H54 (cell line): ENCODE measurements at places on chromosomes 1 and 21.

DNA sequence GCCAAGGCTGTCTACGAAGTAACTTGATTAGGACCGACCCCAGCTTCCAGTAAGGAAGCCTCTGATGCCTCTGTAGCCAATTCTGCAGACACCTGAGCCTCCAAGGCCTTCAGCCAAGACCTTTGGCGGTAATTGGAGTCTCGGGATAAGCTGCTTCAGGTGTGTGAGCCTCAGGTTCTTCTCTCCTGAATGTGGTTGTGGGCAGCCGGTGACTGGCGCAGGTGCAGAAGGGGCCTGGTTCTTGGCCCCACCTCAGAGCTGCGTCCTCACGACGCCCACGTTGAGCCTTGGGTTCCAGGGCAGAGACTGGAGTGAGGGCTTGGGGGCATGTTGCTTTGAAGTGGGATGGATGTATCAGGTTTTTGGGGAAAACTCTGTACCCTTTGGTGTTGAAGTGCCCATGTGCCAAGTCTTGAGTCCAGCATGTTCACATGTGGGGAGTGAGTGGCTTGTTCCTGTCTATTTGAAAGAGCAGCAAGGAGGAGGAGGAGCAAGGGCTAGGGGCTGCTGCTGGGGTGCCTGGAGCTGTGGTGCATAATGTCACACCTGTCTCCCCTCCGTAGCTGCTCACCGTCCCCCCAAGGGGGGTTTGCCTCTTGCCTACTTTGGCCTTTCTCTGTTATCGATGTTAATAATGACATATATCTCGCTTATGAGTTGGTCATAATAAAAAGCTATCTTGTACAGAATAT is 1.4 kb downstream of the PSEN2 start:
- no peak for DNase-seq

- no peak for DNase-seq
Measured at GRCh38 chr1:12771186-12771585, 2.4 kb upstream of the PRAMEF12 start.

DNA sequence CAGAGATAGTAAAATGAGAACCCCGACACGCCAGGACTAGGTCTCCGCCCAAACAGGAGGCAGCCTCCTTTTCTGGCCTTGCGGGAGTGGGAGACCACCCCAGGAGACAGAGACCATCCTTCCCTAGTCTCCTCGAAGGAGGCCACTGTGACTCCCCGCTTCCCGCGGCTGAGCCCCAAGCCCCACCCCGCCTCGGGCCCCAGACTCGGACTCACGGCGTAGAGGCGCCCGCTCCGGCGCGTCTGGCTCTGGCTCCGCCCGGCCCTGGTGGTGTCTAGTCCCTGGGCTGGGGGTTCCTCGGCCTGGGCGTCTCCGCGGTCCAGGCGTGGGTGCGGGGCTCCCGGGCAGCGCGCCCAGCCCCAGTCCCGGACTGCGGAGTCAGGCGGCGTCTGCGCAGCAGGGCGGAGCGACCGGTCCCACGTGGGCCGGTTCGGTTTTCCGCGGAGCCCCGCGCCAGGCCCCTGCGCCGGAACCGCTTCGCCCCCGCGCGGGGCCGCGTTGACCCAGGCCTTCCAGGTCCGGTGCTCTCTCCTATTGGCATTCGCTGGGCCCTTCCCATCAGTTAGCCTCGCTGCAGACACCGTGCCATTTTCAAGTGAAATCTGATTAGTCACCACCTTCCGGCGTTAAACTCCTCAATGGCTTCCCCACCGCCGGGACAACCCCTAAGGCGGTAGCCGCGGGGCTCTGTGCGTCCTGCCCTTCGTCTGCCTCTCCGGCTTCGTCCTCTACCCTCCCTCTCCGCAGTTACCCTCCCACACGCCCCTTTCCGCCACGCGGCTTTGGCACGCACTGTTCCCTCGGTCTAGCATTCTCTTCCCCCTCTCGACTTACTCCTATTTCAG is at the start of gene C1orf216:
TSS of gene C1orf216 (minus strand) at position 393 of the 845 bp plus-strand sequence. CDS start 2,563 bp downstream, outside the sequence.
- DNase-seq, result peak; percentile 58

GRCh38 chr1:30748699-30749401 is 8.7 kb downstream of the LAPTM5 start:
- no peak for DNase-seq

- DNase-seq, result no peak
Measured at GRCh38 chr1:53698384-53698980, 40.5 kb downstream of the GLIS1 start.

GRCh38 chr1:35243691-35244090 is 24.8 kb upstream of the ZMYM4 start:
- DNase-seq, result no peak

- DNase-seq, result peak; percentile 28
Measured at GRCh38 chr1:217482356-217483102, 148.4 kb downstream of the GPATCH2 start.

DNA sequence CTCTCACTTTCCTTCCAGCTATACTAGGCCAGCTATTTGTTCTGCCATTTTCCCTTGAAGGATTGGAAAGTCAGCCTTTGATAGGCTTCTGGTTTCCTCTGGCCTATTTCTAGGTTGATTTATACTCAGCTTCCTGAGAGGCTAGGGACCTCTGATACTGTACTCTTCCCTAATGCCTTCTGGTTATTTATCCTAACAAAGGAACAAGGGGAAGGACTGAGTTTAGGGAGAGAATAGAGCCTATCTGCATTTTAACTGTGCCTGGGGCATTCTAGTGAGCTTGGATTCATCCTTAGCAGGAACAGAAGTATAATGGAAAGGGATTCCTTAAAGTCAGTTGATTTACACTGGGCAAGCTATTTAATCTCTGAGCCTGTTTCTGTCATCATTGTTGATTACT is 11.8 kb upstream of the TMEM39B start:
- DNase-seq, result no peak

GRCh38 chr1:162153374-162153773 is 83.9 kb downstream of the NOS1AP start:
- DNase-seq, result no peak

GRCh38 chr1:26020330-26020768 is 1.2 kb upstream of the EXTL1 start:
- DNase-seq, result no peak

- DNase-seq, result no peak
Measured at GRCh38 chr1:202688401-202688800, 21.9 kb downstream of the SYT2 start.

GRCh38 chr1:16340673-16341072 is 11.6 kb downstream of the FBXO42 start:
- DNase-seq, result no peak

DNA sequence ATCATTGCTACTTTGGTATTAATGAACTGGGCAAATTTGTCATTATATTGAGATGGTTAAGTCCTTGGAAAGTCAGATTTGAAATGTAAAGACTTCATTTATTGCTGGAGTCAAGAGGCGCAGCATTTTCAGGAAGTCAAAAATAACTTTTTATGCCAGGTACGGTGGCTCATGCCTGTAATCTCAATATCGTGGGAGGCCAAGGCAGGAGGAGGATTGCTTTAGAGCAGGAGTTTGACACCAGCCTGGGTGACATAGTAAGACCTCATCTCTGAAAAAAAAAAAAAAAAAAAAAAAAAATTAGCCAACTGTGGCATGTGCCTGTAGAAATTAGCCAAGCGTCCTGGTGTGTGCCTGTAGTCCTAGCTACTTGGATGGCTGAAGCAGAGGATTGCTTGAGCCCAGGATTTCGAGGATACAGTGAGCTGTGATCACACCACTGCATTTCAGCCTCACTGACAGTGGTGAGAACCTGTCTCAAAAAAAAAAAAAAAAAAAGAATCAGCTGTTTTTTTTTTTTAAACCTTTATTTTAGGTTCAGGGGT is 5.5 kb downstream of the HIPK1 start:
- no peak for DNase-seq

DNA sequence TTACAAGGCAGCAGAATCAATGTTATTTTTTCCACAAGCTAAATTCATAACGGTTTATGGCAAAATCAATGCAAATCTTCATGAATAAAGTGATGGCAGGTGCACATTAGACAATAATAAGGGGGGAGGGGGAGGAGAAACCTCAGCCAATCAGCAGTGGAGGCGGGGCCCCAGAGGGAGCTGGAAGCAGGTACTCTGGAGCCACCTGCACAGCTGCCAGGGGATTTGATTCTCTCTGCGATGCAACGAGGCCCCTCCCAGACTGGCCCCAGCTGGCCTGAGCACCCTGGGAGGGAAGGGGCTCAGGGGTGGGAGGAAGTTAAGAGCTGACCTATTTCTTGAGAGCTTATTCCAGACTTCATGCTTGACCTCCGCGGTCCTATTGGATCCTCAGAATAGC is 127.8 kb upstream of the IGSF21 start:
- no peak for DNase-seq

DNA sequence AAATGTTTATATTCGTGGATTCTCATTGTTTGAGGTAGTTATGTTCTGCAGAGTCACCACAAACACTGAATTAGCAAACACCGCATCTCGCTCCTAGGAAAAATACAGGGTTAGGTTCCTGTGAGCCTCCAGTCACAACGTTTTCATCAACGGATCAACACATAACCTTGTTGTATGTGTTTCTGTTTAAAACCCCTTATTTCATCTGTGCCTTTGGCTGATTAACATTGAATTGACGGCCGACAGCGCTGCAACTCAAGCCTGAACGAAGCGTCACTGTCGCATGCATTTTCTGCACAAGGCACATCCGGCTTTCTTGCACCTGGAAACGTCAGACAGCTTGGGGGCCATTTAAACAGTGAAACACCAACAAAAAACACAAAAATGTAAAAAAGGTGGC is 8.4 kb downstream of the SLC45A1 start:
- DNase-seq, result no peak

DNA sequence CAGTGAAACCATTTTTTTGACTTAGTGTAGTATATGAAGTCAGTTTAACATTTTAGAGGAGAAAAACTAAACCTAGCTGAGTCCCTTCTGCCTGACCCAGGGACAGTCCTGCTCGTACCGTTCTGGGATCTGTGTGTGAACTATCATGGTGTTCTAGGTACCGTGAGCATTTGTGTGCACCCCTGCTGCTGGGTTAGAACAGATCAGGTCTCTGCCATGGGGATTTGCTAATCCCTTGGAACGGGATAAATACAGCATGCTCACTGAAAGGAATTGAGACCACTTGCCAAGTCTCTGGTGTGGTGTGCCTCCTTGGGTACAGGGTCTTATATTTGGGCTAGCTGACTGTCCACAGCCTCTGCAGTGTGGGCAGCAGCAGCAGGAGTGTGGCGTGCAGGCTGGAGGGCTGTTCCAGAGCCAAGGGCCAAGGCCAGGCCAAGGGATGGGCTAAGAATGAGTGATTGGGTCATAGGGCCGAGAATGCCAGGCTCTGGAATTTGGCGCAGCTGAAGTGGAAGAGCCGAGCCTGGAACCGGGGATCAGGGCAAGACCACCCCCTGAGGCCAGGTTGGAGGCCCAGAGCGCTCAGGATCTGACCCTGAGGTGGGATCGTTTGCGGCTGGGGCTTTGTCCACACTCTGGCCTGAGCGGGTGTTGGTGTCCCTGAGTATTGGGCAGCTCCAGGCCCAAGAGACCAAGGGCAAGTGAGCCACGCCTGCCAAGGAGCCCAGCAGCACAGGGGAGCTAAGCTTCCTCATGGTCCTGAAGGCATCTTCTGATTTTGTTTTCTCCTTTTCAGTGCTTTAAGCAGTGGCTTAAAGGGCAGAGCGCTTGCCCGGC is 66.3 kb downstream of the VPS26C start:
- DNase-seq, result no peak

DNA sequence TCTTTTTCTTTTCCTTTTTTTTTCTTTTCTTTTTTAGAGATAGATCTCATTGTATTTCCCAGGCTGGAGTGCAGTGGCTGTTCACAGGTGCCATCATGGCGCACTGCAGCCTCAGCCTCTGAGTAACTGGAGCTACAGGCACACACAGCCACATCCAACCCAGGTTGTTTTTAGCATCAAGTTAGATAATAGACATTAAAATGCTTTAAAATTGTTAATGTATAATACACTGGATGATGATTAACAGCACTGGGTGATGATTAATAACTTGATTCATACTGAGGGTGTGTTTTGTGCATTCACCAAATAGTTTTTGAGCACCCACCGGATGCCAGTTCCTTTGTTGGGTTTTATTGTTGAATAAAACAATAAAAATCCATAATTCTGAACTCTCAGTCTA is 75.2 kb downstream of the BEND5 start:
- DNase-seq, result no peak

GRCh38 chr1:178055779-178056471 is 38.0 kb upstream of the RASAL2 start:
- peak; percentile 28 for DNase-seq
